Activated CD8-positive, alpha-beta memory T cell treated with anti-CD3 and anti-CD28 coated beads for 1 hour (primary cell): ENCODE measurements at places on chromosomes 5 and 9.

- DNase-seq = no peak
These were observed 42.6 kb downstream of the ARHGEF28 start for GRCh38 chr5:73668486-73669111.

- DNase-seq = no peak
These were observed 20.8 kb downstream of the OR1L3 start for GRCh38 chr9:122695696-122696095.

DNA sequence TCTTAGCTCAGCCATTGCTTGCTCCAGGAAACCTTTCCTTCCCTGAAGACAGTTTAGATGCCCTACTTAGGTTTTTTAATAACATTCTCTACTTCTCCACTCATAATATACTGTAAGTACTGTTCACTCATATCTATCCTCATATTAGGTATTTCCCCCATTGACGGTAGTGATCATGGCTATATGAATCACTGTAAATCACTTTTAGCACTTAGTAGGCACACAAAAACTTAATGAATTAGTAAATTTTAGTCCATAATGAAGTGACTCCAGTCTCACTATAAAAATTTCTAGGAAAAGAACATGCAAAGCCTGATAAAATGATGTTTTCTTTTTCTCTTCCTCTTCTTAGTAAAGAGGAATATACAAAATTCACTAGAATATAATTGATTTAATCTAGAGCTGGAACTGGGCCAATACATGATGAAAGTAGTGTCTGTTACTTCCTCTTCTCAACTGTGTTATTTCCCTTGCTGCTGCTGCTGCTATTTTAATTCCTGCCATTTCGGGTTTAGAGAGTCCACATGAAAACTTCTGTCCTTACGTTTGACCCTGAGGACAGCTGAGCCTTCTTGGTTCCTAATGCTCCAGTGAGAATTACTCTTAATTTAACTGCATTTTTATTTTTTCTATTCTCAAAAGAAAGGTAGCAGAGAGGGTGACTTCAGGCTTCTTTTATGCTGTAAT, 73.5 kb downstream of the LNPEP start:
- no peak for DNase-seq

DNA sequence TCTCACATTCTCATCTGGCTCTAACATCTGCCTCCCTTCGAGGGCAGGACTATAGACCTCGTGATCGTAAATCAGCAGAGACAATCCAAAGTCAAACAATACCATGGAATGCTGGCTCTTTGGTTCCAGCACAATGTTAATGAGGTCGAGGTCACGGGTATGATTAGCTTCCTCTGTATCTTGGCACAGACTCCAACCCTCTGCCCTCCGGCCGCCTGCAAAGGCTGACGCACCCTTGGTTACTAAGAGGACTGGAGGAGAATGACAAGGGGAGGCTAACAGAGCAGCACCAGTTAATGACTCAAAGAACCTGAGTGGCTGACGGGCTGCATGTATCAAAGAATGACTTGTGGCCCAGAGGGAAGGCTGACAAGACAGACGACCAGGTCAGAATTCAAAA, 10.1 kb downstream of the LHFPL2 start:
- no peak for DNase-seq
